AG04450 (cell line): ENCODE measurements at places on chromosomes 6 and 20. TPM values are rescaled to one million over a fixed set of nuclear protein-coding genes. Genes with fewer than 3 reads are reported as not detected.

GRCh38 chr6:137871291-137871690 is 4.2 kb downstream of the TNFAIP3 start:
- DNase-seq: no peak

- DNase-seq: no peak
Measured at GRCh38 chr6:35842381-35842780, 37.2 kb downstream of the LHFPL5 start.

DNA sequence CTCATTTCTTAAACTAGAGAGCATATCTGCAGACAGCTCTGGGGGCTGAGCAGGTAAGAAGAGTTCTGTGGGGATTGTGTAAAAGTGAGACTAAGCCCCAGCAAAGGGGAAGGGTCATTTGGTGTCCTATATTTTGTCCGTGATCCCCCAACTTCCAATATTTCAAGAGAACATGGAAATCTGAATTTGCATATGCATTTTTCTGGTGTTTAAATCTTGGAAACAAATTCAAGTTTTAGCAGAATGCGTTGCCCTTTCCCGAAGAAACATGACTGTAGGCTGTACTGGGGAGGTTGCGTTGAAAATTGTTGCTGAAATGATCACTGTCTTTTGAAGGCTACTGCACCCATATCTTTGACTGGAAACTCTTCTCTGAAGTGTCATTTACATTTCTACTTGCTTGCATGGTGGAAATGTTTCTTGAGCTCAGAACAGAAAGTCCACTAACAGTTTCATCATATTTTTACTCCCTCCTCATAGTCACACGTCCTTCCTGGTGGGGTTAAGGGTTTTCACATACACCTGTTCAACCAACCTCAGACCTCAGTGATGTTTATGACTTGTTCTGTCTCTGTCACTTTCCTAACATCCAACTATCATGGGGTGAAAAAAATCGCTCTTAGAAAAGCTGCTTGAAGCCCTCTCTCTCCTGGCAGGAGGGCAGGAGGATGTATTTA is 140.3 kb downstream of the BCAS1 start:
- DNase-seq: no peak

DNA sequence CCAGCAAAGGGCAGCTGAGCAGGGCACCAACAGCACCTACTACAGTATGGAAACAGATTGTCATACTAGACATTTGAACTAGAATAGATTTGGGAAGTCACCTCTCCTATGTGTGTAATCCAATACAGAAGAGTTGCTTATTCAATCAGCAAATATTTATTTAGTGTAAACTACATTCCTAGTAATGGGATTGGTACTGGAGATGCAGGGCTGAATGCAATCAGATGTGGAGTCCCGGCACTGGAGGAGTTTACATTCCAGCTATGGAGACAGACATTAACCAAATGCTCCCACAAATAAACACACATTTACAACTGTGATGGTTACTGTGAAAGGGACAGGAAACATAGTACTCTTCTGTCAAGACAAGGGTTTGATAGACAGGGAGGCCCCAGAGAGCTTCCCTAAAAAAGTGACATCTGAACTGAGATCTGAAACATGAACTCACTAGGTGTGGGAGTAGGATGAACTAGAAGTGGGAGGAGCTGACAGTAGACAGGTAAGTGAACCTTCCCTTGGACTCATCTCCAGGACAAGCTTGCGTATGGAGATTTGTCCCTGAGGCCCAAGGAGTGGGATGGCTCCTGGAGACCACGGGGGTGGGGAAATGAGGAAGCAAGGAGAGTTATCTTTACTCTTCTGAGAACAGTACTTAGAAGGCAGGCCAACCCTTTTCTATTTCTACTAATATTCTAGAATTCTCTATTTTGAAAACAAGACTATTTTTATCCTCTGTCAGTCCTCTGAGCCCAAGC is 420.5 kb downstream of the MAFB start:
- no peak for DNase-seq

Gene NOX3
- polyA plus RNA-seq: not detected in 2 replicates

- DNase-seq: no peak
Measured at GRCh38 chr6:119060255-119060907, 18.1 kb downstream of the FAM184A start.

Gene ZNF217
- polyA plus RNA-seq: 16.6 and 17.0 TPM in 2 replicates

Gene PXDC1
- polyA plus RNA-seq: 13.5 and 26.5 TPM in 2 replicates

DNA sequence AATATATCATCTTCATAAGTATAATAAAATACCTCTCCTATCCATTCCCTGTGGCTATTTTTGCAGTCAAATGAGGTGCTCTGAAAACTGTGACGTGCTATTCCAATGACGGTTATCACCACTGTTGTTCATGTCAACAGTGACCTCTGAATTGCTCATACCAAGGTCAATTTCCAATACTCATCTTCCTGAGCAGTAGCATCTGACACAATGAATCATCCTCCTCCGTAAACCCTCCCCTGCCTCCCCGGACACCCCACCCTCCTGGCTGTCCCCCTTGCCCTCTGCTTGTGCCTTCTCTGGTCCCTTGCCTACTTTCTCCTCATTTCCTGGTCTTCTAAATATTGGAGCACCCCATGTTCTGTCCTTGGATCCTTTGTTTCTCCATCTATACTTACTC is 77.7 kb upstream of the SLC22A23 start:
- DNase-seq: no peak

DNA sequence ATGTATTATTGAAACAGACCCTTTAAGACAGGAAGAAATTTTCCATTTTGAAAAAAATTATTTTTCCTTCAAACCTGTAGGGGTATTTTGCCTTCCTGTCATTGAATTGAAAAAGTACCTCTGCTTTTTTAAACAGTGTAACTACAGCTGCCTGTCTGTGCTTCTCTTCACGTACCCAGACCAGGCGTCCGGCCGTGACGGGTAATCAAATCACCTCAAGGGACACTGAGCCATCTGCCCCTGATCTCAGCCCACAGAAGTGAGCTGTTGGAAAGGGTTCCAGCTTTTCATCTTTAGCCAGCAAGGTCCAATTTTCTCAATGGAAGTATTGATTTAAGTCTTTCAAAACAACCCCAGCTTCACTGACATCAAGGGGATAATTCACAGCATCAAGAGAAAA is 58.0 kb downstream of the SLC35D3 start:
- no peak for DNase-seq

Gene B3GAT2
- 0.04 and 0.11 TPM in 2 replicates for polyA plus RNA-seq

- DNase-seq: peak; percentile 32
Measured at GRCh38 chr6:139925894-139926641, 551.6 kb upstream of the CITED2 start.

- DNase-seq: peak; percentile 32
Measured at GRCh38 chr6:71248306-71248765, 40.3 kb upstream of the OGFRL1 start.

- DNase-seq: peak; percentile 29
Measured at GRCh38 chr6:160077526-160077925, 44.1 kb upstream of the SLC22A1 start.

GRCh38 chr20:20946122-20946759 is 159.9 kb downstream of the LINC00237 start:
- DNase-seq: no peak

Gene C20orf202
- not detected in 2 replicates for polyA plus RNA-seq

Gene SMIM13
- polyA plus RNA-seq: 8.0 and 9.0 TPM in 2 replicates

DNA sequence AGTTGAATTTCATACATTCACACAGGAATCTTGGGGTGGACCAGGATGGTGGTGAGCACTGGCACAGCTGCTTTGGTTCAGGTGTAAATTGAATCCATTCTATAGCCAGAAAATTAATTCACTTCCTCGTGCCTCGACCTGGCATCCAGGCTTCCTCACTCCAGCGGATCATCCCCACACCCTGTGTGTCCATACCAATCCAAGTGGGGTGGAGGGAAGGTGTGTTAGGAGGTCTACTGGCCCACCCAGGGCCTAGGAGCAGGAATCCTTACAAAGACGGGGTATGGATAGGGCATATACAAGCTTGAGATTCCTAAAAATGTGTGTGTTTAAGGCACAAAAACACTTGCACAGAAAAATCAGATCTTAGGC is 81.8 kb upstream of the SLC24A3 start:
- DNase-seq: no peak

- DNase-seq: no peak
Measured at GRCh38 chr6:7532821-7533220, 8.7 kb upstream of the DSP start.
